NCI-H446 treated with DMSO at 0.1 percent for 48 hours (cell line): ENCODE measurements at places on chromosomes 1 and 21.

GRCh38 chr21:43849532-43850299 is 15.3 kb upstream of the AGPAT3 start:
- no peak for DNase-seq

DNA sequence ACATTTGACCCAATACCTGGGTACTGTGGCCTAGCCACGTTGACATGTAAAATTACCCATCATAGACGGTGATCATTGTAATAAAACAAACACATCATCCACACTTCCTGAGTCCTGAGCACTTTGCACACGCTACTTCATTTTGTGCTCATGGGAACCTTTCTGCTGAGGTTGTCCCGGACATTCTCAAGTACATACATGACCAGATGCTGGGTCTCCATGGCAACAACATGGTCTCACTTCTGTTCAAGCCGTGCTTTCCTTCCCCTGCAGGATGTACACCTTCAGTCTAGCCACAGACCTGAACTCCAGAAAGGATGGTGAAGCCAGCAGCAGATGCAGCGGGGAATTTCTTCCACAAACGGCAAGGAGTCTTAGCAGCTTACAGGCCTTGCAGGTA is 22.7 kb downstream of the UBASH3A start:
- DNase-seq = no peak

DNA sequence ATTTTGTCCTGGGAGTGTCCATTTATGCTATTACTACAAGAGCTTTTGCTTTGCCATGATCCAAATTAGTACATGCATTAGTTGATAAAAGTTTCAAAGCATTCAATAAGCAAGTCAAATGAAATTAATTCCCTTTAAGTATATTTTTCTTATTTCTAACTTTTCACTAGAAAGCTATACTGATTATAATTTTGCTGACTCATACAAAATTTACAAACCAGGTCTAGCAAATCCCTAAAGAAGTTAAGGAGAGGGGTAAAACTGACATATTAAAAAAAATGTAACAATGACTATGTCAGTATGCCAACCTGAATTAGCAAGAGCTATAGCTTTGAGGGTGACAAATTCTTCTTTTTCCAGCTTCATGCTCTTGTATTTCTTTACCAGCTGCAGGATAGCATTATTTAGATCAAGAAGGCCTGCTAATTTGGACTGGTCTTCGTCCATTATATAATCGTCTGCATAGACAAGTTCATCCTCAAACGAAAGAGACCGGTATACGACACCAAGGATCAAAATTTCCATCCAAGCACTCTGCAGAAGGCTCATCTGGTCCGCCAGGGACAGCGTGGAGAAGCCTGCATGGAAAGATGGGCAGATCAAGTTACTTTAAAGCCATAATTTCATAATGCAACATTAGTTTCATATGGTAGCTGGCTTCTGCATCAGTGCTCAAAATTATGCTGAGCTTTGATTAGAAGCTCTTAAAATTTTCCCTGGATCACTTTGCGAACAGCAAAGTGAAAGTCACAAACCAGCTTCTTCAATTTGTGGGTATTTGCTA is 95.8 kb upstream of the USH2A start:
- DNase-seq = no peak

GRCh38 chr1:4599521-4599920 is 54.9 kb upstream of the AJAP1 start:
- no peak for DNase-seq

GRCh38 chr1:19824036-19824435 is 9.0 kb upstream of the RNF186 start:
- DNase-seq = no peak

DNA sequence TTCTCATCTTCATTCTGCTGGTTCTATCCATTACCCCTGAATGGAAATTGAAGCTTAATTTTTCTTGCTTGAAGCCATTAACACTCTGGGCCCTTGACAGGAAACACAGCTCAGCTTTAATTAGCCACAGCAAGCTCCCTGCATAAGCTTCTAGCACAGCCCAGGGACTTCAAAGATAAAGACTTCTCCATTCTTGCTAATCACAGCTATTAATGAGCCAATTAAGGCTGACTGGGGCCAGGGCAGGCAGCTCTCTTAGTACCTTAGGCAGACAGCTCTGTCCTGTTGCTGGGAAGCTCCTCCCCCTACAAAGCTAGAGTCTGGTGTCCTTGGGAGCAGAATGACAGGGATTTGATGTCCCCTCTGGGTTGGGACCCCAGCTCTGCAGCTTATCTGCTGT is 27.9 kb upstream of the TRABD2B start:
- DNase-seq = no peak

DNA sequence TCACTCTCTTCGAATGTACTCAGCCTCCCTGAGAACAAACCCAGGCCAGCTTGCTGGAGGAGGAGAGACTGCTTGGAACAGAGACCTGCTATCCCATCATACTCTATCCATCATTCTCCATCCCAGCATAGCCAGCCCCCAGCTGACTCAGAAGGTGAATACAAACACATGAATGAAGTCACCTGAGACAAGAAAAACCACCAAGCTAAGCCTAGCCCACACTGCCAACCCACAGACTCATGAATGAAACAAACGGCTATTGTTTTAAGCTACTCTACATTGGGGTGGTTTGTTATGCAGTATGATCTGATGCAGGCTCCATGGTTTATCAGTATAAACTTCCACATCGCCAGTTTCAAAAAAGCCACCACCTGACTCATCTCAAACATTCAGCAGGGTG is 395.6 kb downstream of the SETD4 start:
- no peak for DNase-seq

DNA sequence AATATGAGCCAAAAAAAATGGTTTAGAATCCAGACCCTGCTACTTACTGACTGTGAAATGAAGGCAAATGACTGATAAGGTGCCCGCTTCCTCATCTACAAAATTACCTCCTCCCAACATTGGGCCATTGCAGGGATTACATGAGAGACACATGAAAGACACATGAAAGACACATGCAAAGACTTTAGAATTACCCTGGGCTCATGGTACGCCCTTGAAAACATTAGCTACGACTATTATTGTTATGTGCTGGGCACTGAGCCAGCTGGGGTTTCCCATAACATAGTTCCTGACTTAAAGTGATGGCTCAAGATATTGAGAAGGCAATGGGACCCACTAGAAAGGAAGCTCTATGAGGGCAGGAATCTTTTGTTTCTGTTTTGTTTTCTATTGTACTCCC is 43.7 kb upstream of the KANK4 start:
- DNase-seq = no peak

DNA sequence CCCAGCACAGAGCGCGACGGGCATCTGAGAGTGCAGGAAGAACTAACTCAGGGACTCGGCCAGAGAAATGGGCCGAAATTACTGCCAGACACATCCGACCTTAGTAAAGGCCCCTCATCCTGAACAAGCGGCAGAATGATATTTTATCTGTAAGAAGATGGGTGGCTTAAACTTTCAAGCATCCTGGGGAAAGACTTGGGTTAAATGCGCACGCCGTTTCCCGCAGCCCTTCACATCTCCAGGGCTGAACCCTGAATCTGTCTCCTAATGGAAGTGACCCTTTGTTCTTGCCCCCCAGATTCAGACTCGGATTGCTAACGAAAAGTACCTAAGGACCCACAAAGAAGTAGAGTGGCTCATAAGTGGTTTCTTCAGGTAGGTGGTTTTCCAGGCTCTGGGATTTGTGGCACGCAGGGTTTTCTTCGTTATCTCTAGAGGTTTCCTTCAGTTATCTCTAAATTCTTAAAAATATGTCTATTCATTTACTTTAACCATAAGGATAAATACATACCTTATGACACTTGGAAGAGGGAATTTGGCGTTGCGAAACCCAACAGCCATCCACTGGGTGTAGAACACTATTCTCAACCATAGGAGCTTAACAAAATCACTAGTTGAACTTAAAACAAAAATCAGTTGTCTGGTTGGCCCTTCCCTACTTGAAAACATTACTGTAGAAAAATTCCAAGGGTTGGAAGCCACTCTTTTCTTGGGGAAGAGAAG is 627 bp downstream of the RIIAD1 start:
- DNase-seq = no peak

DNA sequence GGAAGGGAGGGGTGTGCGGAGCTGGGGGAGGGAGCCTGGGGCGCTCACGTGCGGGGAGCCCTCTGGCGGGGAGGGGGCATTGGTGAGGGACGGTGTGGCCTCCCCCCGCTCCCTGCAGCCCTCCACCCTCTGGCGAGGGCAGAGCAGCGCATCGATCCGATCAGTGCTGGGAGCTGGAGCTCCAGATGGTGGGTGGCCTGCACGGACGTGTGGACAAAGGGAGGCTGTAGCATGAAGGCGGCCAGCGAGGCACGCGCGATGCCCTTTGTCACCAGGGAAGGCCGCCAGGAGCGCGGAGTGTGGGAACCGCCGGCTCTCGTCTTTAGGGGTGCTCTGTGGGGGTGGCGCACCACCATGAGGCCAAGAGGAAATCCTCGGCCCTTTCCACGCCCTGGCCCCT is 5.4 kb upstream of the HES5 start:
- DNase-seq = no peak

GRCh38 chr1:235854347-235854746 is 12.4 kb downstream of the LYST start:
- DNase-seq = no peak

GRCh38 chr1:160363951-160364735 is 2.7 kb upstream of the NHLH1 start:
- no peak for DNase-seq

GRCh38 chr21:45376459-45377324 is 28.3 kb upstream of the COL18A1 start:
- no peak for DNase-seq

GRCh38 chr1:44828841-44829440 is 14.1 kb downstream of the PTCH2 start:
- no peak for DNase-seq

GRCh38 chr1:232635778-232636356 is 5.9 kb upstream of the SIPA1L2 start:
- peak; percentile 68 for DNase-seq

- DNase-seq = no peak
Observed at GRCh38 chr21:44916965-44917364, 3.7 kb downstream of the ITGB2 start.

GRCh38 chr21:42785666-42786427 is 93.5 kb downstream of the WDR4 start:
- no peak for DNase-seq

DNA sequence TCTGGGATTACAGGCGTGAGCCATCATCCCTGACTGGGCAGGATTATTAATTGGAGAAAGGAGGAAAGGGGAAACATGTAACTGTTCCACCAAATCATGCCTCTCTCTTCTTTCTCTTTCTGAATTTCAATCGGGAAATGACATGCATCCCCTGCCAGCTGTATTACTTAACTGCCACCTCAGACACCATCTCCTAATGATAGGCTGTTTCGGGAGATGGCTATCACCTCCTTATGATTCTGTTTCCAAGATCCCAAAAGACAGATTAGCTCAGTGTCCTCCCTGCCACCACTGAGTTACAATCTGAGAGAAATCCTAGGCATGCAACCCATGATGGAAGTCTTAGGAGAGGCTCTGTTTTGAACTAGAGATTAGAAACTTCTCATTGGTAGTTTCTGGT is 67.5 kb downstream of the MIS18A start:
- DNase-seq = no peak

DNA sequence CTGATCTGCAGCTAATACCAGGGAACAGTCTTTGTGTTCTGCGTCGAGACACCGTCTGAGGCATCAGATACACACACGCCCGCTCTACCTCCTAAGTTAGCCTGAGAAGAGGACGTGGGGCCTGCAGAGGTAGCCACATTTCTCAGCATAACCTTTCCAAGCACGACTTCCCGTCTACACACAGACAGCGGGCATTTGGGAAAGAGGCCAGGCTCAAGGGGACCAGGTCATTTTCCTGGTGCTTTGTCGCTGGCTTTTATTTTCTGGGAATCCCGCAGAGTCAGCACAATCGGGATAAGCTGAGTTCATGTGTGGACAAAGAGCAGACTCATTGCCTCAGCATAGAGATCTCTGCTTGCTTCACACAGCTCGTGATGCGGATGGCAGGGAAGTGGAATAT is 72.5 kb upstream of the SMYD2 start:
- no peak for DNase-seq

- DNase-seq = no peak
Observed at GRCh38 chr1:226983992-226984364, 43.9 kb downstream of the COQ8A start.

- no peak for DNase-seq
Observed at GRCh38 chr1:91797164-91797563, 88.8 kb downstream of the TGFBR3 start.

DNA sequence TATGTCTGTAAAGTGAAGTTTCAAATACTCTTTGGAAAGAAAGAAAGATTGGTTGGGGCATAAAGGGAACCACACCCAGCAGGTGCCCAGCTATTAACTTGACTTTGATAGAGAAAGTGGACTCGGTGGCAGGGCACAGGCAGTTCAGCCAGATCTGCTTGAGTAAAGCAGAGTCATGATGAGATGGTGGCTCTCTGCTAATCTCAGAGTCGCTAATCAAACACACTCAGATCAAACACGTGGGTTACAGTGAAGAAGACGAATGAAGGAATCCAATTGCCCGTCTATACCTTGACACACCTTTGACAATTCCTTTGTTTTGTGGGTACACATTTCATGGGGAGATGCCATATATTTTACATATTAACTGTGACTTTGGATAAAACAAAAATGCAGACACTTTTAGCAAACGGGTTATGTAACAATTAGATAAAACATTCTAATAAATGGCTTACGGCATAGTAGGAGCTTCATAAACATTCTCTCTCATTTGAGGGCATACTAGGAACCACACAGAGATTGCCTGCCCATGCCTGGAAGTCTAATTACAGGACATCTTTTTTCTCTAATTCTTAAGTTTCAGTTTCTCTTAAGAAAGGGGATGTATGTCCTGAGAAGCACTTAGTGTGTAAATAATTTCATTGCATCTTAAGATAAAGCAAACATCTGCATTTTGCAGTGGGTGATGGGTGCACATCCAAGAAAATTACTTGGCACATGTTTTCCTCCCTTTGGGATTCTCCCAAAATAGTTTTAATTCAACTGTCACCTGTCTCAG is 7.2 kb downstream of the CBR1 start:
- DNase-seq = no peak

GRCh38 chr1:211928290-211928801 is 97.8 kb upstream of the LPGAT1 start:
- no peak for DNase-seq

GRCh38 chr1:42211224-42211623 is 46.7 kb upstream of the GUCA2A start:
- no peak for DNase-seq

DNA sequence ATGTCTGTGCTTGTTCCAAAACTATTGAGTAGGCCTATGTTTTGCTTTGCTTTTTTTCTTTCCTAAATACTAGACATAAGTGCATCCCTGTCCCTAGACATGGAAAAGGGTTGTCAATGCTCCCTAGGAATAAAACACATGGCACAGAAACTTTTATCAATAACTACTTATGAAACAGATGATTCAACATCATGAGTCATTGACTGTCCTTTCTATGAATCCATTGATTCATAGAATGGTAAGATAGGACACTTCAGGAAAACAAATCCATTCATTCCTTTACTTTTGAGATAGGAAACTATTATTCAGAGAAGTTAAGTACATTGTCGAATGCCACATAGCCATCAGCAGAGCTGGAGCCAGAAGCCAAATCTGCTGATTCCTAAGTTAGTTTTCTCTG is 147.5 kb downstream of the TSEN15 start:
- no peak for DNase-seq

- DNase-seq = no peak
Observed at GRCh38 chr1:65505547-65506300, 85.3 kb downstream of the LEPR start.

- DNase-seq = no peak
Observed at GRCh38 chr1:170175041-170175440, 29.3 kb downstream of the NTMT2 start.
